ENCODE measurements at places on chromosomes 13 and 19.

DNA sequence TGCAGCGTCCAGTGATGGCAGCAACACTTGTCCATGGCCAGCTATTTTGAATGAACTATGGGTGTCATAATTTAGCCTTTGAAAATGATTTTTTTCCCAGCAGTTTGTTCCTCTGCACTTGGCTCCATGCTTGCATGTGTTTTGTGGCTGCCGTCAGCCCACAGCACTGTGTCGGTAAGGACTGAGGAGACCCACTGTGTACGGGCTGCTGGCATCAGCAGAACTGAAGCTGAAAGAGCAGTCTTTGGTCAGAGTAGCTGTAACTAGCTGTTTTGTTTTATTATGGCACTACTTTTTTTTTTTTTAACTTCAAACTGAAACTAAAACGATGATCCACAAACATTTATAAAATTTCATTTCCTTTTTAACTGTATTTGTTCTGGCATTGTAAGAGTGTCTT is 50.3 kb upstream of the TEX29 start:
- DNase-seq = no peak
- peaks cover 17% of the 10 kb centered on the region for H3K36me3 ChIP-seq
- H3K4me1 ChIP-seq = peaks cover 4% of the 10 kb centered on the region
- H3K27ac ChIP-seq = peak overlapping the region; percentile 59
- no peak overlapping the region for H3K4me3 ChIP-seq

DNA sequence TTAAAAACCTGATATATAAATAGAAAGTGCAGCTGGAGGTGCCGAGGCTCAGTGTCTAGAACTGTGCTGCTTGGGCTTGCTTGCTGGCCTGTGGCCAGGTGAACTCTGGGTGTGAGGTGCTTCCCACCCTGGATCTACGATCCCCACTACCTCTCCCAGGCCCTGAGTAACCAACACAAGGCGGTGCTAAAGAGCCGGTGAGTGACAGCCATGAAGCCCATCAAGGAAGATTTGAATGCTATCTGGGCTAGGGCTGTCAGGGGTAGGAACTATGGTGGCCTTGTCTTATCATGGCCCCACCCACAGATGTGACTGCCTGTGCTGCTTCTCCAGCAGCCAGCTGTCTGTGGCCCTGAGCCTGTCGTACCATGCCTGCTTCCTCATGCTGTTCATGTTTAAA is 25.6 kb upstream of the ZNF91 start:
- H3K27me3 ChIP-seq = no peaks in the 10 kb centered on the region
- H3K36me3 ChIP-seq = no peaks in the 10 kb centered on the region
- no peak overlapping the region for H3K27ac ChIP-seq
- no peak overlapping the region for H3K4me3 ChIP-seq

DNA sequence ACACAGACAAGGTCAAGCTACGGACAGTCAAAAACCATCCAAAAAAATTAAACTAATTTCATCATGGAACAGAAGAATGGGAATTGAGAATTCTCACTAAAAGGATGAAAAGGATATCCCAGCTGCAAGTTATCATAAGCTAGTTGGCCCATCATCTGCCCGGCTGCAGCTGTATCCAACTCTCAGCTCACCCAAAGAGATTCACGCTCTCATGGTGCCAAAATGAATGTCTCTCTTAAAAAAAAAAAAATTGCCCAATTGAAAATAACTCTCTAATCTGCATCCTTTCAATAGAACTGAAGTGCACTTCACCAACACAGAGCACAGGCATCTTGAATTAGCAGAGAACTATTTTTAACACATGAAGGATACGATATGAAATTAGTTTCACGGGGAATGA is 20.0 kb downstream of the ENOX1 start:
- H3K27ac ChIP-seq = no peak overlapping the region
- no peaks in the 10 kb centered on the region for H3K4me1 ChIP-seq
- H3K4me3 ChIP-seq = no peak overlapping the region

- no peak for DNase-seq
- H3K27ac ChIP-seq = no peak within 1 kb of the TSS
- no peaks in the 10 kb centered on the region for H3K4me1 ChIP-seq
- H3K36me3 ChIP-seq = no peaks in the 10 kb centered on the region
- no peak within 1 kb of the TSS for H3K4me3 ChIP-seq
Observed at GRCh38 chr19:22783651-22784410, at the start of gene ZNF99. ZNF99 (minus strand) TSS chr19:22784151; CDS start chr19:22784016, 135 bp downstream.

DNA sequence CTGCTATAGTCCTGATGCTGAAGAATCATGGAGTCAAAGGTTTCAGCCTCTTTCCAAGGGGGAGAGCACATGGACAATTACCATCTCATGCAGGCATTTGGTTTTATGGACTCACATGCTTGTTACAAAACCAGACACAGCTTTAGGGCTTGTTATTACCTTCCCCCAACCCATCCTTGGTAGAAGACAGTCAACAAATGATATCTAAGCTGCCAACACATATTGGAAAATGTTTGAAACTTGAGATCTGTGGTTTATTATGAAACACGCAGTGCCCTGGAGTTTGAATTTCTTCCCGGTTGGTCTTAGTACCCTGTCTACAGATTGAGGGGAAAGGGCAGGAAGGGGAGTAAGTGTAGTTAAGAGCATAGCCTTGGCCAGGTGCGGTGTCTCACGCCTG is 12.5 kb upstream of the CYP2A6 start:
- no peak overlapping the region for H3K4me3 ChIP-seq
- no peaks in the 10 kb centered on the region for H3K27me3 ChIP-seq
- no peak overlapping the region for H3K27ac ChIP-seq

DNA sequence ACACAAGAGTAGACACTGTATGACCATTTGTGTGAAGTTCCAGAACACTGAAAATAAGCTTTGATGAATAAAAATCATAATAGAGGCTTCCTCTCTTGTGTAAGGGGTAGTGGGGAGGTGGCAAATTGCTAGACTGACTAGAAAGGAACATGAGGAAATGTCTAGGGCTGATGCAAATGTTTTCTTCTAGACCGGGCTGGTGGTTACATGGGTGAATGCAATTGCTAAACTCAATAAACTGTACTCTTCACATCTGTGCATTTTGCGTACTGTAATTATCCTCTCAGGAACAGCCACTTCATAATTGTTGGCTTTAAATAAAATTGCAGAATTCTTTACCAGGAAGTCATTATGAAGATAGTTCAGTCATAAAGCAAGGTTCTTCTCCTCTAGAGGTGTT is 5.2 kb upstream of the KBTBD7 start:
- H3K27me3 ChIP-seq = no peaks in the 10 kb centered on the region
- H3K4me3 ChIP-seq = no peak overlapping the region
- DNase-seq = no peak

- H3K36me3 ChIP-seq = no peaks in the 10 kb centered on the region
- peak; percentile 94 for DNase-seq
- peak overlapping the region; percentile 73 for H3K4me3 ChIP-seq
- H3K27ac ChIP-seq = peak overlapping the region; percentile 72
Observed at GRCh38 chr19:51367565-51368365, 1.0 kb downstream of the CLDND2 start.

DNA sequence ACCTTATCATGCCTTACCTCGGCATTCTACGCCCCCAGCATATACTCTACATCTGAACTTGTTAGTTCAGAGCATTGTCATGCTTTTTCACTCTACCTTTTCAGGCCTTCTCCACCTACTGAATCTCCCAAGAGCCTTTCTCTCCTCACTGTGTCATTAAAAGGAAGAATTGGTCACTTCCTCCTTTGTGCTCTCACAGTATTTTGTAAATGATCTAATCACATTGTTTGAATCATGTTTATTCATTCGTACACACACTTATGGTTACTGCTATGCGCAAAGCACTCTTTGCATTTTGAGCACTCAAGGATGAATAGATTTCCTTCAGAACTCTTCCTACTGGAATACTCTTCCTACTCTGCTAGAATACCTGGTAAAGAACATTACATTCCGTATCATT is 15.8 kb upstream of the ELF1 start:
- peak; percentile 18 for DNase-seq
- no peaks in the 10 kb centered on the region for H3K4me1 ChIP-seq
- no peak overlapping the region for H3K27ac ChIP-seq
- no peaks in the 10 kb centered on the region for H3K27me3 ChIP-seq

GRCh38 chr19:42279902-42280814 is 11.1 kb downstream of the CIC start:
- H3K27ac ChIP-seq = peak overlapping the region; percentile 84
- no peaks in the 10 kb centered on the region for H3K27me3 ChIP-seq
- H3K36me3 ChIP-seq = peaks cover under 1% of the 10 kb centered on the region

DNA sequence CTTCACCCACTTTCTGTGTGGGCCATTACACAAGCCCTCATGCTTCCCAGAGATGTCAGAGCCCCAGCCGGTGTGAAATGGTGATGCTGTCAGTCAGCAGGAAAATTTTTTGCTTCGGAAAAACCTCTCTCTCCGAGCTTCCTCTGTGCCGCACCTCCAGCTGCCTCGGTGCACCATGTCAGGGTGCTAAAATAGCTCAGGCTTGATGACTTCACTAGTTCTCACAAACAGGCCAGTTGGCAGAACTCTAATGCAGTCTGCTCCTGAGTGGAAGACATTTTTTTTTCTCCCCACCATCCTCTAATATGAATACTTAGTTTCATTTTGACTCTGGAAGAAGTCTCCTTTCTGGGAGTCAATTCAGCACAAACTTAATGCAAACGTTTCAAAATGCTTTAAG is 71.3 kb downstream of the KLF12 start:
- no peaks in the 10 kb centered on the region for H3K27me3 ChIP-seq
- no peaks in the 10 kb centered on the region for H3K36me3 ChIP-seq
- peaks cover 6% of the 10 kb centered on the region for H3K4me1 ChIP-seq
- H3K27ac ChIP-seq = peak overlapping the region; percentile 54
- DNase-seq = peak; percentile 79

GRCh38 chr13:31022288-31022895 is 89.9 kb downstream of the TEX26 start:
- peaks cover 2% of the 10 kb centered on the region for H3K27me3 ChIP-seq
- no peaks in the 10 kb centered on the region for H3K4me1 ChIP-seq
- DNase-seq = no peak

DNA sequence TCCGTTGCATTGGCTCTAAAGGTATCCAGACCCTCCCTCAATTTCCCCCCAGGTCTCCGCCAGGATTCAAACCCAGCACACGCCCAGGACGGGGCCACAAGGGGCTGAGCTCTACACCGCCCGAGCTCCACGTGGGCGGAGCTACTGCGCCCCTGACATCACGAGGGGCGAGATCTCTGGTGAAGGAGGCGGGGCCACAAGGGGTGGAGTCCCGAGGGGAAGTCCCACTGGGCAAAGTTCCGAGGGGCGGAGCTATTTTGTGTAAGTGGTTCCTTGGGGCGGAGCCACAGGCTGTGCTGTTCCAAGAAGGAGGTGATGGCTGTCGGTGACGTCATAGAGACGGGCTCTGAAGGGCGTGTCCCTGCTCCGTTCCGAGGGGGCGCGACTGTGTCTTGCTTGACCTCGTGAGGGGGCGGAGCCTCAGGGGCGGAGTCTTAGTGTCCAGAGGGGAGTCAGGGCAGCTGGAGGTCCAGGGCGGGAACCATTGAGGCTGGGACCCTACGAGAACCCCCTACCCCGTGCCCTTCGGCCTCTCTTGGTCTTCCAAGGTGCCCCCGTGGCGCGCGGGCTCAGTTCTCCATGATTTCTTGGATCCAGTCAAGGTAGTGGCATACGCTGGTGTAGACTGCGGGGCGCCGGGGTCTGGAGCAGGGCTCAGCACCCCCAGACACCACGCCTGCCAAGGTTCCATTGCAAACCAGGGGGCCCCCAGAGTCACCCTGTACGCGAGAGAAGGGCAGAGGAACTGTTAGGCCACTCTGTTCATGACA is 1.3 kb upstream of the KLK8 start:
- no peaks in the 10 kb centered on the region for H3K4me1 ChIP-seq
- no peaks in the 10 kb centered on the region for H3K36me3 ChIP-seq
- no peaks in the 10 kb centered on the region for H3K27me3 ChIP-seq
- no peak overlapping the region for H3K27ac ChIP-seq
- DNase-seq = no peak

DNA sequence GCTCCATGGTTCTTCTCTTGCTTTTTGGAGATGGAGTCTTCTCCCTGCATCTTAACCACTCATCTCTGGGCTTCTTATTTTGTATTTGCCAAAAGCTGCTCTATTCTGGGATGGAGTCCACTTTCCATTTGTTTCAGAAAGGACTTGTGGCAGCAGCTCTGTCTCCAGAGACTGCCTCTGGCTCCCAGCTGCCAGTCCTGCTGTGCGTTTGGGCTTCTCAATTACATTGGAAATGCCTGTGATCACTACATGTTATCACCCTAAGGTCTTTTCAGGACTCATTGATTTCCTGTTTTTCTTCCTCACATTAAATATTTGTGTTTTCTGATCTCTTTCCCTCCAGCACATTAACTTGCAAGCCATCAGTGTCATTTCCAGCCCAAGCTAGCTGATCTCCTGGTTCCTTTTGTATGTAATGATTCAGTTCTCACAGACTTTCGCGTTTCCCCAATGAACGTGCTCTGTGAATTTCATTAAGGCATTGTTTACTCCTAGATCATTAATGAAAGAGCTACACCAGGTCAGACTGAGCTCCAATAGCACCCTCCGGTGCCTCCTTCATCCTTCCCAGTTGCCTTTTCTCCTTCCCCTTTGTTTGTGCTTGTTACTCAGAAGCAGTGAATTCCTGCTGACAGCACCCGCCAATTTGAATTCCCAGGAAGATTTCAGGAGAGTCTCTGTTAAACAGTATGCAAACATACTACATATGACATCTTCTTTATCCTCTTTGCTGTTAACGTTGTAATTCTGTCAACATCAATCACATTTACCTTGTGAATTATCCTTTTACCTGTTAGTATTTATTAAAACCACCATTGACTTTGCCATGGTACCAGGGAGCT is 3.0 kb downstream of the CBY2 start:
- no peak overlapping the region for H3K27ac ChIP-seq
- H3K36me3 ChIP-seq = no peaks in the 10 kb centered on the region
- H3K4me1 ChIP-seq = no peaks in the 10 kb centered on the region
- peaks cover 9% of the 10 kb centered on the region for H3K27me3 ChIP-seq
- DNase-seq = no peak
- no peak overlapping the region for H3K4me3 ChIP-seq

DNA sequence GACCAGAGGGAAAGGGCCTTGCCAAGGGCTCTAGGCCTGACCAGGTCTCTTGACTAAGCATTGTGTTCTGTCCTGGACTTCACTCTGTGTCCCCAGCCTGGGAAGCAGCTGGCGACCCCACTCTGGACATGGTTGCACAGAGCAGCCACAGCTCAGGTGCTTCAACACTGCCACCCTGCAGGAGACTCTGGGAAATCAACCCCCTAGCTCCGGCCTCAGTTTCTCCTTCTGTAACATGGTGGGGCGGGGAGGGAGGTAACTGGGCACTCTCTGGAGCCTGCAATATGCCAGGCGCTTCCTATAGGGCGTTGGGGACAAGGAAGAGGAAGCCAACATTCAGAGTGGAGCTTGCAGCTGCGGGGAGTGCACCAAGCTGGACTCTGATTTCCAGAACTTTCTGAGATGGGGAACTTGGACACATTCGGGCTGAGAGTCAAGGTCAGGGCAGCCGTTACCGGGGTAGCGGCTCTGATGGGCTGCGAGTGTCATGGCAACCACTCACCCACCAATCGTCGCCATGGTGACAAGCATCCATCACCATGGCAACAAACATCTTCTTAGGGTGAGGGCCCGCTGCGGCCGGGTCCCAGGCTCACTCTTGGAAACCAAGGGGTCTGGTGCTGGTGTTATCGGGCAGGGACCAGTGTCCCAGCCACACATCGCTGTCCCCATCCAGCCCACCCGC is 12.8 kb downstream of the F2RL3 start:
- peaks cover under 1% of the 10 kb centered on the region for H3K4me1 ChIP-seq
- no peak overlapping the region for H3K27ac ChIP-seq
- H3K4me3 ChIP-seq = no peak overlapping the region
- H3K27me3 ChIP-seq = peaks cover 2% of the 10 kb centered on the region

All from astrocyte (in vitro differentiated cells and primary cell).